Common myeloid progenitor, CD34-positive (primary cell): ENCODE measurements at places on chromosomes 7 and 10.
A peak's percentile ranks its signal among the peaks of the same experiment; 100 is the strongest.

- DNase-seq = peak; percentile 62
These were observed at the start of gene MICALL2 for GRCh38 chr7:1458683-1459511. Gene MICALL2 (minus strand): TSS chr7:1459470. CDS start chr7:1459326, 144 bp downstream.

DNA sequence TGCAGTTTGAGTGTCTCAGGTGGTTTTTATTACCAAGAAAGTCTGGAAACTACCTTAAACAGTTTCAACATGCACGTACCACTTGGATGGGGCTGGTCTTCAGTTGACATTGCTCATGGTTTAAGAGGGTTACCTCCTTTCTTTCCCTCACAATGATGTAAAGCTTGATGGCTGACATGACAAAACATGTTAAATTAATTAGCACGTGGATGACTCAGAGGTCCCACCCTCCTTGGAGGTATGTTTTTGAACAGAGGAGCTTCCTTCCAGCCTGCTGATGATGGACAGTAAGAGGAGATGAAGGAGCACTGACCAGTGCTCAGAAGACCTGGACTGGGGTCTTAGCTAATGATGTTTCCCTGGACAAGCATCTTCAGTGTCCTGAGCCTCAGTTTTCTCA, 322.3 kb upstream of the PODXL start:
- no peak for DNase-seq

DNA sequence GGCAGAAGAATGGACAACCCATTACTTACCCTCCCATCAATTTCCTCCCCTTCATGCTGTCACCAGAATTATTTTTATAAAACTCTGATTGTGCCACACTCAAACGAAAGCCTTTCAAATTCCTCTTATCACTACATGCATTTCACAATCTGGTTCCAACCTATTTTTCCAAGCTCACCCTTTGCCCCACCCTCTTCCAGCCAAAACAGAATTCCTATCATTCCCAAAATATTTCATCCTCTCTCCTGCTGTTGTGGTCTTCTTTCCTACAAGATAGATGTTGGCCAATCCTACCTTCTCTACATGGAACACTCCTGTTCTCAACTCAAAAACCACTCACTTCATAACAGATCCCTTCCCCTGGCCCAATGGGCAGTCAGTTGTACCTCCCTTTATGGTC, 111.5 kb downstream of the ELAPOR2 start:
- DNase-seq = no peak

DNA sequence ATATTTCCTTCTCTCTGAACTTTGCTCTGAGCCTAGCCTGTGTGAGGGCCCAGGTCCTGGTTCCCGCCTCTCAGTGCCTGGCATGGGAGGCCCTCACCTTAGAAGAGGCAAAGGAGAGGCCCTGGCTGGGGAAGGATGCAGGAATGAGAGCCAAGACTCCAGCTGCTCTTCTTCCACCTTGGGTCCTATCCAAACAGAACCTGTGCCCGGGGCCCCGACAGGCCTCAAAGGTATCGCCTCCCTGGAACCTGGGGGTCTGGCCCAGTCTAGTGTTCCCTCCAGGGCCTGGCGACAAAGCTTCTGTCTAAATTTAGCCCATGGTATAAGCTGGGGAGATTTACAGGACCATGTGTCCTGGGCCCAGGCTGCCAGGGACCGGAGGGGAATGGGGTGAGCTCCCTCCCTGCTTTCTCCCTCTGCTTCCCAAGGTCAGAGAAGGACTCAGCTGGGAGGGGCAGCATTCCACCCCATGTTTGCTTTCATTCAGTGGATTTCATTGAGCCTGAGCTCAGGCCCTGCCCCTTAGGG, 12.0 kb upstream of the CRHR2 start:
- no peak for DNase-seq

- no peak for DNase-seq
These were observed 1.3 kb downstream of the LIMK1 start for GRCh38 chr7:74084722-74085578.

DNA sequence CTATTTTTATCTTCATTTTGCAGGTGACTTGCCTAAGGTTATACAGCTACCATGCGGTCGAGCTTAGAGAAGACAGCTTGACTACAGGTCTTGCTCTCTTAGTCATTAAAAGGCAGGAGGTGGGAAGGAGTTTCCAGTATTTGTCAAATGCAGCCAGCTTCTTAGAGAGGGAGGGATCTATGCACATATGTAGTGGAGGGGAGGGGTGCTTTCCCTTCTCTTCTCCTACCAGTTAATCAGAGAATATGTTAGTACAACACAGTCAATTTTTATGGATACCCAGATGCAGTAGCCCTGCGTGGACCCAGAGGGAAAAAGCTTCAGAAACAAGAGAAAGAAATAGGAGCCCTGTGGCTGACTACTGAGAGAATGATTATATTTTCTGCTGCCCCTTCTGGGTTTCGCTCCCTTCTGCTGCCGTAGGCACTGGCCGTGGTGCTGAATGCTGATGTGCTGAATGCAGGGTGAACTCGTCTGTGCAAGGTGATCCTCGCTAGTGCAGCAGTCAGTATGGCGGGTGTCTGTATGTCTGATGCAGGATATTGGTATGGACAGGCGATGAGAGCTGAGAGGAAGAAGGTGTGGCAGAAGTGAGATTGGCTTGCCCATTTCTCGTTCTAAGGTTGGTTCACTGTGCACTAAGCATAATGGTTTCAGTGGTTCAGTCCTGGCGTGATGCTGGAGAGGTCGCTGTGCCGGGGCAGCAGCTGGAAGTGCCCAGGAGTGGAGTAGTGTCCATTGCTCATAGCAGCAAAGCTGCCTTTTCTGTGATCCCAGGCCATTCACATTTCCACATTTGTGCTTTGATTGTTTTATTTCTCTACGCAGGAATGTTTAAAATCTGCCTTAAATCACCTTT, 189.2 kb upstream of the PODXL start:
- DNase-seq = peak; percentile 0

- no peak for DNase-seq
These were observed 23.8 kb upstream of the SFTPA1 start for GRCh38 chr10:79586933-79587332.

GRCh38 chr7:132386201-132386681, 190.0 kb downstream of the PLXNA4 start:
- DNase-seq = no peak

- DNase-seq = peak; percentile 70
These were observed 10.4 kb downstream of the NUB1 start for GRCh38 chr7:151351967-151352366.

DNA sequence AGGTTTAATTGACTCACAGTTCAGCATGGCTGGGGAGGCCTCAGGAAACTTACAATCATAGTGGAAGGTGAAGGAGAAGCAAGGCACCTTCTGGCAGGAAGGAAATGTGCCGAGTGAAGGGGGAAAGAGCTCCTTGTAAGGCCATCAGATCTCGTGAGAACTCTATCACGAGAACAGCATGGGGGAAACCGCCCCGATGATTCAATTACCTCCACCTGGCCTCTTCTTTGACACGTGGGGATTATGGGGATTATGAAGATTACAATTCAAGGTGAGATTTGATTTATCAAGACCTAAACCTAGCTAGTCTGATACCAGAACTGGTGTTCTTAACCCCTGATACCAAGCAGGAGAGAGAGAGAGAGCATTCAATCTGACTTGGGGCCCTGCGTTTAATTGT, 258.7 kb downstream of the PTEN start:
- no peak for DNase-seq

- peak; percentile 13 for DNase-seq
These were observed 14.2 kb upstream of the HPS1 start for GRCh38 chr10:98460837-98461499.

DNA sequence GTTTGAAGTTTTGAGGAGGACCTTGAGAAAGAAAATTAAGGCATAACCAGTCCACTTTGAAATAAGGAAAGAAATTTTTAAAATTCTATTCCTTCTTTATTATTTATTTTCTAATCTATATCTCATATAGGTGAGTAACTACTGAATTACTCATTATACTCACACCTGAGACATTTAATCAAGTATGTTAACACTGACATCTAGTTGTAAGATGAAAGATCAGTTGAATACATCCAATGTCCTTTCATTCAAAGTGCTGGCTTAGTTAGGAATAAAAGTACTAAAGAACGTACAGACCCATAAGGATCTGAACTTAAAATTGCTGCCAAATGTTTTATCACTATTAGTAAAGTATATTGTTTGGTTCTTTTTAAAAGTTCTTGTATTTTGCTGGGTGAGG, 23.5 kb downstream of the TRDMT1 start:
- DNase-seq = no peak

DNA sequence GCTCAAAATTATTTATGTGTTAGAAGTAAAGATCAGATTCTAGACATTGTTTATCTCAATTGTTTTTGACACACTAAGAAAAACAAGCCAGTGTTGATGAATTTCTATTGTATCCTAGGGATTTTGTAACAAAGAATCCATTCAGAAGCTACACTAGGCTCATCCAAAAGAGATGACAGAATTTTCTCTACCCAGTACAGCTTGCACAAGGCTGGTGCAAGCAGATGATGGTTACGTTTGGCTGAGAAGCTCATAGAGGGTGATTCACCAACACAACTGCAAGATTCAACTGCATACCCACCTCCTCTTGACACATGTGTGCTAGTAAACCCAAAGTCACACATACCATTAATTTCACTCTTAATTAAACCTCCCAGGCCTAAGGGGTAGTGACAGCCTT, 20.8 kb downstream of the GRM3 start:
- DNase-seq = no peak

DNA sequence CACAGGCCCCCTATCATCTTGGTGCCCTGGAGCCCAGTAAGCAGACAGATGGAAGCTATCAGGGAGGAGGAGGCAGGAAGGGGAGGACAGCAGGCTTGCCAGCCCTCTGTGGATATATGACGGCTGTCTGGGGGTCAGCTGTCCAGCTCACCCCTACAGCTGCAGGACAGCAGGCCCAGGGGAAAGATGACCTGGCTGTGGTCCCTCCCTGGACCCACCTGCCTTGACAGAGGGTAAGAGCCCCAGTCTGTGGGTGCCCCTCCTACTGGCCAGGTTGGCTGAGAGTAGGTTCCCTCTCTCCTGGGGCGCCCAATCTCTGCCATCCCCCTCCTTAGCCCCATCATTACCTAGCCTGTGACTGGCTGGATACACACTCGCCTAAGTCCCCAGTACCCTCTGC, 62.5 kb downstream of the C10orf143 start:
- DNase-seq = no peak

DNA sequence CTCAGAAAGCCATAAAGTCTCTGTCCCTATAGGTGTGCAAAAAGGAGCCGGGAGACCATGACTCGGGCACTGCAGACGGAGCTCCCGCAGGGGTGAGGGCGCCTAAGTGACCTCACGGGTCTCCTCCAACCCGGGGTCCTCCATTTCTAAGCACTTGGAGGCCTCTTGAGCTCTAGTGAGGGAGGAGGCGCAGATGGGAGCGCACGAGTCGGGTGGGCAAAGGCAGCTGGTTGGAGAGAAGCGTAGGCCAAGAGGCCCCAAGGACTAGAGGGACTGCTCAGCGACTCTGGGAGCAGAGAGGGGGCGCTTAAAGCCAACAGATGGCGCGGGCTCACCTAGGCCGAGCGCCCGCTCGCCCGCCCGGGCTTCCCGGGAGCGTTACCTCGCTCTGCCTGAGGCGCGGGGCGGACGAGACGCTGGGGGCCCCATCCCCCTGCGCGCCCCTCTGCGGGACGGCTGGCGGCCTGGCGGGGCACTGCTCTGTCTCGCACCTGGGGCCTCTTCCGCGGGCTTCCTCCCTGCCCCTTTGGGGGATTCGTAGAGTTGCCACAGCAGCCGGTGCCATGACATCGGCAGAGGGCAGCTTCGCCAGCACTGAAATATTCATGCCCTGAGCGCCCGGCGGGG, 523 bp upstream of the CDH23 start:
- peak; percentile 63 for DNase-seq

- no peak for DNase-seq
These were observed 772.4 kb downstream of the GRID1 start for GRCh38 chr10:85594239-85594638.

DNA sequence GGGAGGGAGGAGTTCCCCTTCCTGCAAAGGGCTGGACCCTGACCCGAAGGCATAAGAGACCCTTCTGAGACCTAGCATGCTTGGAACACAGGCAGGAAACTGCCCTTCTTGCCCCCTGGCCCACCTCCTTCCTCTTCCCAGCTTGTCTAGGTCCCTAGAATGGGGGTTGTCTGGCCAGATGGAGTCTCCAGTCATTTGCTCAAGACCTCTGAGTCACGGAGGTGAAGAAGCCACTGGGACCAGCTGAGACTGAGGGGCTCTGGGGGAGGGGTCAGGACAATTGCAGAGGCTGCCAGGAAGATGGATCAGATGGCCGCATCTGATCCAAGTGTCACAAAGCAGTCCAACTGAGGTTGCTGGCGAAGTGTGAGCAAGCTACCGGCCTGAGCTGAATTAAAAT, 46.2 kb downstream of the COL13A1 start:
- no peak for DNase-seq

DNA sequence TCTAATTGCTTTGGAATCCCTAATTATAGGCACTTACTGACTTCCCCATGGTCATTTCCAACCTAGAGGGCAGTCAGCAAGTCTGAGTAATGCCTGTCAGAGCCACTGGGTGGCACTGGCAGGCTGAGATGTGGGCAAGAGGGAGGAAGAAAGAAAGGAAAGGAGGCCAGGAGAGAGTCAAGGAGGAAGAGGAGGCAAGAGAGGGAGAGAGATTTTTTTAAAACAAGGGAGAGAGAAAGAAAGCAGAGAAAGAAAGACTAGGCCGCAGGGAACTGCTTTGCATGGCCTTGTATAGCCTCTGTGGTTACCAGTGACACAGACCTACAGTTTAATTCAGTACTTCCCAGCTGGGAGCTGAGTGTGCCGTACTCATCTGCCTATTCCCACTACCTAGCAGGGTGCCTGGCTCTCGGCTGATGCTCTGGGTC, 210.4 kb upstream of the ADO start:
- DNase-seq = peak; percentile 36

DNA sequence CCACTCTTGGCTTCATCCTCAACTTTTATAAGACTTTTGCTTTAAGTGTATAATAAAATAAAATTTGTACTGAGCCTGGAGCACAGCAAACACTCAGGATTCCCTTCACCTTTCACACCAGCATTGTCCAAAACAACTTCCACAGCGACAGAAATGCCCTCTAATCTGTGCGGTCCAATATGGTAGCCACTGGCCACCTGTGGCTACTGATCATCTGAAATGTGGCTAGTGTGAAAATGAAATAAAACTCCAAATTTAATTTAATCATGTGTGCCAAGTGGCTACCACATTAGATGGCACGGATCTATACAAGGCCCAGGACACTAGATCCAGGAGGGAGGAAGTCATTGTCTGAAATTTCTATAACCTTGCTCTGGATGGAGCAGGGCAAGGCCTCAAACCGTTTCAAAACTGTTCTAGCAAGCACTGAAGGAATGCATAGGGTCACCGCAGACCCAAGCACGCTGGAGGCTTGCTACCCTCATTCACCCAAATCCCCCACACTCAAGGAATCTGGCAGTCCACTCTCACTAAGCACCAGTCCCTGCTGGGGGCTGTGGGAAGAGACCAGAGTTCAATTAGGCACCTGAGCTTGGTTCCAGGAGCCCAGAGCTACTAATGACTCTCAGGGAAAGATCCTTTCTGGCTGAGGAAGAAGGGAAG, 6.3 kb upstream of the MYO1G start:
- DNase-seq = no peak

GRCh38 chr7:157516911-157517781, 180.3 kb downstream of the DNAJB6 start:
- no peak for DNase-seq

- no peak for DNase-seq
These were observed 86.5 kb downstream of the GSAP start for GRCh38 chr7:77329466-77330168.

- DNase-seq = no peak
These were observed 36.5 kb downstream of the XPNPEP1 start for GRCh38 chr10:109886781-109887140.

- no peak for DNase-seq
These were observed 331.3 kb upstream of the COBL start for GRCh38 chr7:51647931-51648351.

- DNase-seq = no peak
These were observed 640.6 kb upstream of the NRP1 start for GRCh38 chr10:33974976-33975478.

- no peak for DNase-seq
These were observed 5.6 kb downstream of the MDH2 start for GRCh38 chr7:76053461-76053860.
